ENCODE measurements at places on chromosomes 4 and X.

- no peak for DNase-seq
These were observed 2.7 kb upstream of the GEMIN8 start for GRCh38 chrX:14032406-14032805.

DNA sequence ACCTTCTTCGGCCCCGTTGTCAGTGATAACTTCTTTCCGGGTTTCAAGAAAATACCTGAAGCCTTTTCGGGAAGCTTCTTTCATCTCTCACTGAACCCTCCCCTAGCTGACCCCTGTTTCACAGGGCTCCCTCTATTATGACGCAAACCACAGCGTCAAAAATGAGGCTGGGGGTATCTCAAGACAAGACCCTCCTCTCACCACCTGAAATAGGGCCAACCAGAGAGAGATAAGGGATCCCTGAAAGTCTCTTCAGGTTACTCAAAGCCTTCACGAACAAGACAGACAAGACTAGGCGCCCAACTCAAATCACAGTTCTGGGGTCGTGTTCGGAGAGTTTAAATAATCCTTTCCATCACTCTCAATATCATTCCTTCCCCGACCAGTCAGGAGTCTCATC lies 1.2 kb downstream of the PHF8 start:
- no peak for DNase-seq

- no peak for DNase-seq
These were observed 45.2 kb downstream of the LNX1 start for GRCh38 chr4:53545942-53546581.

- DNase-seq = no peak
These were observed 6.4 kb downstream of the DYNLT3 start for GRCh38 chrX:37840931-37841330.

All from activated B cell treated with CpG ODN at 0.5 μM for 24 hours (primary cell).